ENCODE measurements at places on chromosomes 11 and 22.

DNA sequence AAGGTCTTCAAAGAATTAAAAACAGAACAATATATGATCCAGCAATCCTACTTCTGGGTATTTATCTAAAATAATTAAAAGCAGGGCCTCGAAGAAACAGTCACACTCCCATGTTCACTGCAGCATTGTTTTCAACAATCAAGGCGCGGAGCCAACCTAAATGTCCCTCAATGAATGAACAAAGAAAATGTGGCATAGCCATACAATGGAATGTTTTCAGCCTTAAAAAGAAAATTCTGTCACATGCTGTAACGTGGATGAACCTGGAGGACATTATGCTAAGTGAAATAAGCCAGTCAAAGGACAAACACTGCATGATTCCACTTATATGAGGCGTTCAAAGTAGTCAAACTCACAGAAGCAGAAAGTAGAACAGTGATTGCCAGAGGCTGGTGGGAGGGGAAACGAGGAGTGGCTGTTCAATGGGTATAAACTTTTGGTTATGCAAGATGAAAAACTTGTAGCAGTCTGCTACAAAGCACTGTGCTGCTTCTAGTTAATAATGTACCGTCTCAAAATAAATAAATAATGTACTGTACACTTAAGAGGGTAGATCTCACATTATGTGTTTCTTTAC lies 41.2 kb downstream of the SNX19 start:
- DNase-seq, result no peak

DNA sequence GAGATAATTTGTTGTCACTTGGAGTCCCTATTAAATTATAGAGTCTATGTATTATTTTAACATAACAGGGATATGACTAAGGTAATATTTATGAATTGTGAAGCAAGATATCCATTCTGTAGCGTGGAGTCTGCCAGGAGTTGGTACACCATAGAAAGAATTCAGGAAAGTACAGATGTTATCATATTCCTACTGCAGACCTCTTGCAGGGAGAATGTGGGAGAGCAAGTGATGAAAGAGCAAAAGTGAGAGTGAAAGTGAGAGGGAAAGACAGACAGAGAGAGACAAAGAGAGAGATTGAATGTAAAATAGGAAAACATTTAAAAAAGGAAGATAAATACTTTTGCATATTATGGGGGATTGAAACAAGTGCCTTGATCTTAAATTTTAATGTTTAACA lies 468.8 kb downstream of the CNTN5 start:
- DNase-seq, result no peak

DNA sequence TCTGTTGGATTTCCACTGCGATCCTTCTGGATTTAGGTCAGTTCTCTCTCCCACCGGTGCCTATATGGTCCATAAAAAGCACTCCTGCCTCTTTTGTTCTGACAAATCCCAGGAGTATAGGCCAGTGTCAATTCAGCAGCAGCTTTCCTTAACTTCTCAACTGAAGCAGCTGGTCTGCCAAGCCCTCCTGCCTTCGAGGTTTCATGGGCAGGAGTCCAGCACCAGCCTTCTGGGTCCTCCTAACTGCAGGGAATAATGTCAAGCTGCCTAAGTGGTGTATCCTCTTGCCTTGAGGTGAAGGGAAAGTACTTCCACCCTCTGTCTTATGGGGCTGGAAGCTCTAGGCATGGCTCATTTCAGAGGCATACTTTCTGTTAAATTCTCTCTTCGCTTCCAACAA lies 149.4 kb upstream of the NCAM1 start:
- no peak for DNase-seq

- DNase-seq, result no peak
These were observed 30.6 kb downstream of the IGHMBP2 start for GRCh38 chr11:68934321-68934645.

DNA sequence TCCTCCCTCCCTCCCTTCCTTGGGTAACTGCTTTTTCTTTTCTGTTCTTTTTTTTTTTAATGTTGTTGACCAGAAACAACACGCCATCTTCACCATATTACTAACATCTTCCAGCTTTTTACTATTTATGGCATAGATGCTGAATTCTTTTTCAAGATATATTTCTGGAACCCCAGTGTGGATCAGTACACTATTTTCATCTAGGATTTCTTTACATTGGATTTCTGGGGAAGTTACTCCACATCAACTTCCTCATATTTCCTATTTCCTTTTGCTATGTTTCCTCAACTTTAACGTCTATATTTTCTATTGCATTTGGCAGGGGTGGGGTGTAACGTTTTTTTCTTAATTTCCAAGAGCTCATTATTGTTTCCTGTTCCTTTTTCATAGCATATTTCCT lies 7.0 kb downstream of the PGM2L1 start:
- DNase-seq, result no peak

DNA sequence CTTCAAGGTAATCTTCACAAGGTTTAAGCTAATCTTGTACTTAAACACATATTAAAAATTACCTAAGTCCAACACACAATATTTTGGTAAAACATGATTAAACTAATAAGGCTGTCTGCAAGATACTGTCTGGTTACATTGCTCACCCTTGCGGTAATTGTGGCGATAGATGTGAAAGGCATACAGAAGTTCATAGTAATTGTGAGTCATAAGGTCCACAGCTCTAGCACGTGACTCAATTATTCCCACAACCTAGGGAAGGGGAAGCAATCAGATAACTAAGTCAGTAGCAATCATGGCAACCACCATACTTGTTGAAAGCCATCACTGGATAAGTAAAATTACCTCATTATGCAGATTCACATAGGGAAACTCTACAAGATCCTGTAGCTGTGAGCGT lies 30.5 kb upstream of the FNBP4 start:
- peak; percentile 16 for DNase-seq

- no peak for DNase-seq
These were observed 41.9 kb downstream of the BID start for GRCh38 chr22:17732251-17732854.

- no peak for DNase-seq
These were observed 9.5 kb upstream of the GGA1 start for GRCh38 chr22:37599153-37599552.

DNA sequence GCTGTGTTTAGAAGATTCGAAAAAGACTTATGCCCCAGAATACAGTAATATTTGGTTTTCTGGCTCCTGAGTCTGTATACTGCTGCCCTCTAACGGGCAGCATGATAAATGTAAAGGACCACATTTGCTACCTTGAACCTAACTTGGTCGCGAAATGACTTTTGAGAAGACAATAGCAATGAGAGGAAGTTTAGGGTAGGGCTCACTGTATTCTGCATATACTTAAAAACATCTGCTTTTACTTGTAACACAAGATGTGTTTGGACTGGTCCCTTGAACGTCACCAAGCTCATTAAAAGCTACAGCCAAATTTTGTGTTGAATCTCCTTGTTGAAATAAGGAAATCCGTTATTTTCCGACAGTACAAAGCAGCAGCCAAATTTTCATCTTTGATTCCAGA lies 309.1 kb downstream of the SWAP70 start:
- peak; percentile 11 for DNase-seq

DNA sequence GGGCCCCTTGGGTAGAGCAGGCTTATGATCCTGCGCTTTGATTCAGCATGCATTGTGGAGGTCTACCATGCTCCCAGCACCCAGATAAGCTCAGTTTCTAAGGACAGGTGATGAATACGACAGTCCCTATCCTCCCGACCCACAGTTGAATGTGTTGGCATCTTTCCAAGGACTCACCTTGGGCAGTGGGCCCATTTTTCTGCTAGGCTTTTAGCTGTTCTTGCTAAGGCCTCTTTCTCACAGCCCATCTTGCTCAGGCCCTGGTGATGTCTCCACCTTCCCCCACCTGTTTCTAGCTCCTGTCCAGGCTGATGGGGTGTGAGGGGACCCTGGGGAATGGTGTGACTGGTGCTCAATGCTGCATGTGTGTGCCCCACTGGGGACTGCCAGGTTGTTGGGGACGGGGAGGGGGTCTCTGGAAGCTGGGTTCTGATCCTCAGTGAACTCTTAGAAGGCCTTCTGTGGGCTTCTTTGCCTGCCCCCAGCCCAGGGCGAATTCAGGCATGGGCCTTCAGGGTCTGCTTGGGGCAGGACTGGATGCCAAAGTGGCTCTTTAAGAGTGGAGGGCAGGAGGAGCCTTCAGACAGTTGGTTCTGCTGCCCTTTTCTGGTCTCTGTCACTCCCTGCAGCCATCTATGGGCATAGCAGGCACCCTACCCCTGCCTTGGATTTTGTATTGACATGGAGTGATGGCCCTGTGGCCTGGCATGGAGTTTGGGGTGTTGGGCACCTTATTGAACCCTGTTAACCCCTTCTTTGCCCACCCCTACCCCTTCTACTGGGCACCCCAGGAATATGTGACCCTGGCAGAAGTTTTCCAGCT lies 33.1 kb downstream of the PHLDB1 start:
- no peak for DNase-seq

- DNase-seq, result peak; percentile 90
These were observed 38.4 kb upstream of the EMID1 start for GRCh38 chr22:29167032-29167911.

DNA sequence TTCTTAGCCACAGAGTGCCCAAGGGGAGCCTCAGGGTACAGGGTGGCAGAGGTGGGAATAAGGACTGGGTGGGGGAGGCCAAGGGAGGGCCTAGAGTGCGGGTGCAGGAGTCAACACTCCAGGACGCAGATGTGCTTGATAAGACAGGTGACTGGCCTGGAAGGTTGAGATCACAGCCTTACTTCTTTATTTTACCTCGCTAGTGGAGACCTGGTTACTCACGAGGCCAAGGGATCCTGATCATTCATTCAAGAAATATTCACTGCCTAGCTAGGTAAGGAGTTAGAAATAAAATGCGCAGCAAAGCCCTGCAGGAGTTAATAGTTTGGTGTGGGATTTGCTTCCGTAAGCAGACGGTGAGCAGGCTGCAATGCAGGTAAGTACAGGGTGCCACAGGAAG lies 13.2 kb upstream of the PEX26 start:
- no peak for DNase-seq

DNA sequence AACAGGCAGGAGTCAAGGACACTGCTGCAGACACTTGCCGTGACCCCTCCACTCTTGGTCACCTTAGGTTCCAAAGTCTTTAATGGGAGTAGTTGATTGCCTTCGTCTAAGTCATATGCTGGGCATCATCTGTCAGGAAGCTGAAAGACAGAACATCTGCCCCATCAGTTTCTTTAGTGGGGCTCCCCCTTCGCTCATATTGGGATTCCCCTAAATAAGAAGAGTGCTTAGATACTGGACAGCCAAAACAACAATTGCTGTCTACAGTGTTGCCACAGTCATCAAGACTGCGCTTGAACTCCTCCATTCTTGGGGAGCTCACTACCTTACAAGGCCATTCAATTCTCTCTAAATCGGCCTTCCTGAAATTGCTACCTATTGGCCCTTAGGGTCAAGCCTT lies 58.5 kb downstream of the UBASH3B start:
- no peak for DNase-seq

Measured in HL-60 (cell line).